CD8-positive, alpha-beta memory T cell (primary cell): ENCODE measurements at places on chromosomes 3 and 15. TPM values are rescaled to one million over a fixed set of nuclear protein-coding genes. Genes with fewer than 3 reads are reported as not detected.
A peak's percentile ranks its signal among the peaks of the same experiment; 100 is the strongest.

GRCh38 chr15:76376816-76377215 lies 40.2 kb downstream of the ISL2 start:
- DNase-seq: no peak

- no peak for DNase-seq
These were observed 67.5 kb downstream of the RPL22L1 start for GRCh38 chr3:170802164-170803151.

DNA sequence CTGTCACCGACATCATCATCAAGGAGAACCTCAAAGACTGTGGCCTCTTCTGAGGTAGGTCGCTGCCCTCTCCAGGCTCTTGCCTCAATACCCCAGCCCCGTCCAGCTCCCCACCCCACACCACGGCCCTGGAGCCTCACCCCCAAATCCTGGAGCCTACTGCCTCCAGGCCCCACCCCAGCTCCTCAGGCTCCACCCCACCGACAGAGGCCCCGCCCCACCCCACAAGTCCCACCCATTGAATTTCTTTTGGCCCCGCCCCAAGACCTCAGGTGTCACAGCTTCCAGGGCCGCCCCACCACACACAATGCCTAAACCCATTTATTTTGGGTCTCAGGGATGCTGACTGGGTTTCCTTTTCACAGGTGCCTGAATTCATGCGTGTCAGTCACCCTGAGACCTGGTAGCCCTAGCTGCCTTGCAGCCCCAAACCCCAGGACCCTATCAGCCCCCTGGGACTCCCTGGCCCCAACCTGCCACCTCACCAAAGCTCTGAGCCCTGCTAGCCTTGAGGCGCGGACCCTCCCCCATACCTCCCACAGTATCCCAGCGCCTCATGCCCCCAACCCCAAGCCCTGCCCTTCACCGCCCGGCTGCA lies 3.6 kb downstream of the GNAT1 start:
- DNase-seq: no peak

- no peak for DNase-seq
These were observed 63.3 kb upstream of the GATM start for GRCh38 chr15:45441686-45442085.

- no peak for DNase-seq
These were observed 1024.9 kb downstream of the TUSC7 start for GRCh38 chr3:117734496-117734895.

DNA sequence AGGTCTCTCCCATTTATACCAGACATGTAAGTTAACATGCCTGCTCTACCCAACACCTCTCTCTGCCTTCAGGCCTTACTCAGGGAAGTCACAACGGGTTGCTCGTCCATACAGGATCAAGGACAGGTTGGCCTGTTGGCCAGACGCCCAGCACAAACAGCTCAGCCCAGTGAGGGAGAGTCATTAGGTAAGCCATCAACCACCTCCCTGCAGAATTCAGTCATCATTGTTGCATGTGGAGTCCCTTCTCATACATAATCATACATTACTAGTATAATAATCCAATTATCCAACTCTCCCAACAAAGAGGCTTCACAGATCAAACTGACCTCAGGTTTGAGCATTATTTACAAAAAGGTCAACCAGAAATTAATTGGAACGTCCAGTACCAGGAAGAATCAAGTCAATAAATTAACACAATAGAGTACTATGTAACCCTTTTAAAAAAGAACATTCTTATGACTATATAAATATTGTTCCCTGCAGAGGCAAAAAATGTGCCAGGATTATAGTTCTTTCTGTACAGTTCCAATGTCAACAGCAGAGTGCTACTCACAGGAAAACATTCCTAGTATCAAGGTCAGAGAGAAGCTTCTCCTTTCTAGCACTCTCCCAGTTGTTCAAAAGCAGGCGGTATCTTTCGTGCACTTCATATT lies 33.2 kb downstream of the HOMER2 start:
- no peak for DNase-seq

Gene RARB
- not detected for total RNA-seq

Gene ASTE1
- total RNA-seq: 11.9 TPM

Gene CSPG5
- total RNA-seq: 0.53 TPM

DNA sequence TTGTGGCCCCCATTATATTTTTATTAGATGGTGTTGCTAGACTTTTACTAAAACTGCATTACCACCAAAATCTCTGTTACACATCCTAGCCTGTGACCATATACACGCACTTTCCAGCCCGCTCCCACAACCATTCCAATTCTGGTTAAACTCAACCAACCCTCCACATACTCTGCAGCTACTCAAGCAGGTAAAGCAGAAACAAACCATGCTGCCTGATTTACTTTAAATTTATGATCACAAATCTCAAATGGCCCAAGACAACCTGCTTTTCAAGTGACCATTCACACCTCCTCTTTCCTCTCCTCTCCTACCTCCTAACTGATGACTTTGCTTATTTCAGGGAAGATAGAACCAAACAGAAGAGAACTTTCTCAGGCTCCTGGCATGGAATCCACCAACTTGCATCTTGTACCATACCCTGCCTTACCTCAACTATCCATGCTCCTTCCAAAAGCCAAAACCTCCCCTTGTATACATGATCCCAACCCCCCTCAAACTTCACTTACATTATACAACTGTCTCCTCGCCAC lies 18.5 kb downstream of the ULK4 start:
- DNase-seq: no peak

Gene RIOX2
- total RNA-seq: 58.3 TPM

DNA sequence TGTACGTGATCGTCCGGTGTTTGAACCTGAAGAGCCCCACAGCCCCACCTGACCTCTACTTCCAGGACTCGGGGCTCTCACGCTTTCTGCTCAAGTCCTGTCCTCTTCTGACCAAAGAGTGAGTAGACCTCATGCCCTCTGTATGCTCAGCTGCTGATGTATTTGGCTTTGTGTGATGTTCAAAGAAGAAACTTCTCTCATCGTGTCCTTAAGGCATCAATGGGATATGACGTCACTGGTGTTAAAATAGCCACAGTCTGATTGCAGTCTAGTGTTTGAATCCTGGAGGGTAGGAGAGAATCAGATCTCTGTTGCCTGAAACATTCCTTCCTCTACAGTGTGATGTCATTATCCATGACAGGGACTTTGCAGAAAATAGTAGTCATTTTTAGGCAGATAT lies 28.1 kb downstream of the ABHD2 start:
- DNase-seq: no peak

- DNase-seq: no peak
These were observed 605.0 kb upstream of the CBLB start for GRCh38 chr3:106473576-106474475.

Gene RFX7
- 30.3 TPM for total RNA-seq

DNA sequence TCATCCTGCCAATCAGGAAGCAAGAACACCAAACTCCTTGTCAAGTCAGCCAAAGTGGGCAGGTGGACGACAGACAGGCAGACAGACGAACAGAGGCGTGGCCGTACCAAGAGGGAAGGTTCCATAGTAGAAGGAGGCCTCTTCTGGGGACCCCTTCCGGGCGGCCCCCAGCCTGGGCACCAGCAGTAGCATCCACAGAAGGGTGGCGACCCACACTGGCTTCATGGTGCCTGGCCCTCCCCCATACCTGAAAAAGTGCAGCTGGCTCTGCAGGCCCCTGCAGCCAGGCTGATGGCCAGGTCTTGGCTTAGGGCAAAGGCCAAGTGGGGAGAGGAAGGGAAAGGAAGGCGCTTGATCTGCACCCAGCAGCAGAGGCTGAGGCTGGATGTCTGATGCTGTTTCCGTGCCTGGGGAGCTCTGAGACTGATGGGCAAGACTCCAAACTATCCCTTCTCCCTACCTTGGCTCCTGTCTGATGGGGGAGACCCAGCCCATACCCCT lies 607 bp downstream of the LCTL start:
- DNase-seq: no peak

Gene ACTC1
- total RNA-seq: not detected

Gene ETV5
- 1.0 TPM for total RNA-seq

GRCh38 chr3:41485484-41485883 lies 286.2 kb downstream of the CTNNB1 start:
- no peak for DNase-seq

DNA sequence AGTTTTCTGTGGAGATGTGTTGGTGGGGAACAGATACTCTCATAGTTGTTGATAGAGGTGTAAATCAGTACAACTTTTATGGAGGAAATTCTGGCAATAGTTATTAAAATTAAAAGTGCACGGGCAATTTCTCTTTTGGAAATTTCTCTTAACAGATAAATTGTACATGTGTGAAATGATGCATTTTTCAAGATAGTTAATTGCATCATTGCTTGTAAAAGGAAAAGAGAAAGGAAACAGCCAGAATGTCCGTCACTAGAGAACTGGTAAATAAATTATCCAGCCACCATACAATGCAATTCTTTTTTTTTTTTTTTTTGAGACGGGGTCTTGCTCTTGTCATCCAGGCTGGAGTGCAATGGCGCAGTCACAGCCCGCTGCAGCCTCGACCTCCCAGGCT lies 14.2 kb downstream of the ZNF710 start:
- DNase-seq: no peak

- DNase-seq: no peak
These were observed 76.6 kb downstream of the ETV5 start for GRCh38 chr3:186032321-186032720.

Gene PCCB
- 41.7 TPM for total RNA-seq

Gene ROPN1
- not detected for total RNA-seq

DNA sequence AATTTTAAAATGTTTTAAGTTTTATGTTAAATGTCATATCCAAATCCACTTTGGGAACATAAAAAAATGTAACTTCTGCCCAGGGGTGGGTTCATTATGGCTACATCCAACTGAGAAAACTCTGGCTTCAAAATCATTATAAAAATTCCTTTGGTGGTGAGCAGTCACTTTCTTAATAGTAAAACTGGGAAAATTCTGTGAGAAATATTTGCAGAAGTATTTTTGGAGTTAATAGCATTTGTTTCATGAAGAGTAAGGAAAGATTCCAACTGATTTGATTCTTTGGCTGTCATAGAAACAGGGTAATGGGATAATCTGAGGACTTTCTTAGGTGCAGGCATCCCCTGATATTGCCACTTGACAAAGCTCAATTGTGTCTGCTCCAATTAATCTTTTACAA lies 38.8 kb downstream of the CPA3 start:
- no peak for DNase-seq

Gene TMEM158
- 0.11 TPM for total RNA-seq

DNA sequence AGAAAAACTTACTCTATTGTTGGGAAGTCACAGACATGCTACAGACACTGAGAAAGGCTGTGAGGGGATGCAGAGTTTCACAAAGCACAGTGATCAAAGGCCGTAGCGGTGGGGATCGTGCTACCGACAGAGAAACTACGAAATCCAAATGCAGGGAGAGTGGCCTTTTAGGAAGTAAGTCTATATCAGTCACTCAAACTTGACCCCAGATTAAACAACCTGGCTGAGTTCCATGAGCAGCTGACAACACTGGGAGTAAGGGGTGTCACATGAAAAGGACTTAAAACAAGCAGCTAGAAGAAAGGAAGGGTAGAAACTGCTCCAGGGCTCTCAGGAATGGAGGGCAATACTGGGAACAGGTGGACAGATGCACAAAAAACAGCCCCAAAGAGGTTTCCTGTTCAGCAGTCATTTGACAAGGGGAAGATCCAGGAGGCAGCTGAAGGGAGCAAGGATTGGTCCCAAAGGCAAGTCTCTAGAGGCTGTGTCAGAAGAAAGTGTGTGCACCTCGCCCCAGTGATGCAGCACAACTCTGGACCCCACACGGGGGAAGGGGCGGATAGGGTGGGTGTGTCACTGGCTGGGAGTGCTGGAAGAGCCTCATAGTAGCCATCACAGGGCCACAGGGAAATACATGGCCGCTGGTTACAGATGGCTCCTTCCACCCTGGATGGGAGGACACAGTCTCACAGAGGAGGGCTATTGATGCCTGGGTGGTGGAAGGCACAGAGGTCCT lies 20.3 kb upstream of the HDAC11 start:
- DNase-seq: no peak

DNA sequence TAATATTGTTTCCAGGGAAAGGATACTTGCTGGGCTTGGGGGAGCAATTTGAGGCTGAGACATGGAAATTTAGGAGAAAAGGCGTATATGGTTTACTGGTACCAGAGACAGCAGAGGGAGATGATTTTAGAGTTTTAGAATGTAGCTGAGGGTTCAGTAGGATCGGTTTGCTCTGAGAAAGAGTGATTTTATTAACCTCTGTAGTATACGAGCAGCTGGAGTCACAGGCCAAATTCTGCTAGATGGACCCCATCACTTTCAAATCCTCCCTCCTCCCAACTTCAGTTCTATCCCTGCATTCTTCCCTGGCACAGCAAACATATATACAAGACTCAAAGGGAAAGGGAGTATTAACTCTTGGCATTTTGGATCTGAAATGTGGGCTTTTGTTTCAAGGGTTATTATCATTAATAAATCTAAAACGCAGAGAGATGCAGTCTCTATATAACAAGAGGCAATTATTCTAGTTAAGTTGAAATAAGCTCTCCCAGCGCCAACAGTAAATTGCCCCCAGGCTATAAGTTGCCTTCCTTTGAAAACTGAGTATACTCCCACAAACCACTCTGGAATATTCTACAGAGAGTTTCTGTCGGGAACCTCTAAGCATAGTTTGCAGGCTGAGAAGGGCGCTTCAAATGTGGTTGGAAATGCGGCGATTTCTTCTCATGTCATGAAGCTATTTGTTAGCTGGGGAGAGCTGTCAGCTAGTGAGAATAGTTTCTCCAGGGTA lies 5.4 kb downstream of the CRABP1 start:
- no peak for DNase-seq

Gene CAMK2N2
- 0.77 TPM for total RNA-seq

DNA sequence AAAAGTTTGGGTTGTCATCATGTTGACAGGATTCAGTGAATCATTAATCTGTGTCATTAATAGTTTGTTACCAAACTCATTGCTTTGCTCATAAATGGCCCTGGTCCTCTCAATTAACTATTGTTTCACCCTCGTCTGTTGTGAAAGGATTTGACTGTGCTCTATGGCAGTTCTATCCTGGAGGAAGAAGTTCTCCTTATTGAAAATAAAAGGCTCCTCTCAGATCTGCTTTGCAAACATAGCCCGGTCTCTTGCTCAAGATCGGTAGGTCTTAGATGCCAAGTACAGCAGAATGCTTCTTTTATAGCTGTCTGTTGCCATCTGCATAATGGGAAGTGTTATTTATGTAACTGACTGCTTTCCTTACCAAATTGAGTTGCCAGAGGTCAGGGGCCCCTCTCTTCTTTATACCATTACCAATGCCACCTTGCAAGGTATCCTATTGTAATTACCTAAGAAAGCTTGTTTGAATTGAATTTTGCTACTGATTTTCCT lies 146.5 kb downstream of the EBLN2 start:
- no peak for DNase-seq

GRCh38 chr3:69020424-69020823 lies 6.9 kb upstream of the EOGT start:
- DNase-seq: no peak

GRCh38 chr3:34683851-34684250 lies 885.4 kb downstream of the PDCD6IP start:
- DNase-seq: no peak

GRCh38 chr3:129352045-129352444 lies 73.4 kb downstream of the HMCES start:
- DNase-seq: no peak

- DNase-seq: no peak
These were observed 2.6 kb upstream of the IL20RB start for GRCh38 chr3:136954980-136955780.

Gene ALDH1L1
- not detected for total RNA-seq

Gene ADGRG7
- not detected for total RNA-seq

Gene SLC15A2
- total RNA-seq: 0.91 TPM

- no peak for DNase-seq
These were observed 21.8 kb upstream of the KCNAB1 start for GRCh38 chr3:156098437-156099035.

- DNase-seq: peak; percentile 97
These were observed at the start of the genes KIAA1143 and KIF15 for GRCh38 chr3:44761424-44762169. Gene KIAA1143, minus strand, starts transcription at chr3:44761619. Its CDS starts 17 bp downstream, at chr3:44761602. Gene KIF15, plus strand, starts transcription at chr3:44761794. Its CDS starts 72 bp downstream, at chr3:44761866.
